PC-3 (cell line): ENCODE measurements at places on chromosomes 11 and 22. TPM values are rescaled to one million over a fixed set of nuclear protein-coding genes. Genes with fewer than 3 reads are reported as not detected.

Gene C11orf16
- total RNA-seq, result not detected in 2 replicates

Gene E2F8
- total RNA-seq, result 11.9 and 12.3 TPM in 2 replicates

Gene IGSF22
- total RNA-seq, result 0.12 TPM in 1 of 2 replicates, not detected in the other

Gene SPDYC
- not detected in 2 replicates for total RNA-seq

Gene RAB36
- total RNA-seq, result 1.1 and 5.1 TPM in 2 replicates

Gene SPON1
- not detected in 2 replicates for total RNA-seq

Gene EHF
- total RNA-seq, result 29.0 and 37.0 TPM in 2 replicates

Gene DNAJC24
- 5.6 and 9.3 TPM in 2 replicates for total RNA-seq

Gene GLB1L3
- total RNA-seq, result not detected in 2 replicates

Gene MRGPRE
- not detected in 2 replicates for total RNA-seq

Gene CCDC81
- 0.11 TPM in 1 of 2 replicates, not detected in the other for total RNA-seq

Gene FAM180B
- not detected in 2 replicates for total RNA-seq

DNA sequence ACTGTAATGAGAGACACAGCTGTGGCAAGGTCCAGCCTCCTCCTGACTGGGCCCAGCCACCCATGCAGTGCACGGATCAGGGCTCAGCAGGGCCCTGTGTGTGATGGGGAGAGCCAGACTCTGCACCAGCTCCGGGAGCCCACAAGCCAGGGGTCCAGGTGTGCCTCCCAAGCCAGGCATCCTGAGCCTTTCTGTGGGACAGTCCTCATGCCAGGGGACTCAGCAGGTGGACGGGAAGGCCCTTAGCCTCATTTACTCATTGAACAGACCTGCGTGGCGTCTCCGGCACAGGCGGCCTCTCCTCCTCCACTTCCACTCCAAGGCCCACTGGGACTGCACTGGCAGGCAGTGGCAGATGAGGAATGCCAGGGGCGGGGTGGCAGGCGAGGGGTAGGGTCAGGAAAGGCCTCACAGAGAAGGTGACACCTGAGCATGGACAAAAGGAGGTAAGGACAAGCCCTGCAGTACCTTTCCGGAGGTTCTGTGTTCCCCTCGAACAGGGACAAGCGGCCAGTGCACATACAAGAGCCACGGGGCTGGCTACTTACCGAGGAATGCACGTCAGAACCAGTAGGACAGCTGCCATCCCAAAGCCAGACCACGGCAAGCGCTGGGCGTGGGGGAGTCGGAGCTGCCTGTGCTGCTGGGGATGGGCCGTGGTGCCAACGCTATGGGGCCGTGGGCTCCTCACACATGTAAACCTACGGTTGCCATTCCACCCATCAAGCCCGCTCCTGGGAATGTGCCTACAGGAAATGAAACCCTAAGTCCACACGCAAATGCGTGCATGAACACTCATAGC is 52.7 kb downstream of the IGF2 start:
- DNase-seq, result no peak
- no peak overlapping the region for H3K27ac ChIP-seq
- H3K4me3 ChIP-seq, result no peak overlapping the region
- H3K4me1 ChIP-seq, result no peaks in the 10 kb centered on the region
- H3K36me3 ChIP-seq, result no peaks in the 10 kb centered on the region

DNA sequence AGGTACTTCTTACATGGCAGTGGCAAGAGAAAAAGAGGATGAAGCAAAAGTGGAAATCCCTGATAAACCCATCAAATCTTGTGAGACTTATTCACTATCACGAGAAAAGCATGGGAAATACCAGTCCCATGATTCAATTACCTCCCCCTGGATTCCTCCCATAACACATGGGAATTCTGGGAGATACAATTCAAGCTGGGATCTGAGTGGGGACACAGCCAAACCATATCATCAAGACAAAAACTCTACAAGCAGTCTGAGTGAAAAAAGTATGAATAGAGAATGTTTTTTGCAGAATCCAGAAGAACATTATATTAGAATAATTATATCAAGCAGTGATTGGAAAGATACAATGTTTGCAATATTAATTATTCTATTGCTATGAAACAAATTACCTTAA is 893.7 kb downstream of the FAM181B start:
- H3K27ac ChIP-seq, result no peak overlapping the region
- no peak for DNase-seq

DNA sequence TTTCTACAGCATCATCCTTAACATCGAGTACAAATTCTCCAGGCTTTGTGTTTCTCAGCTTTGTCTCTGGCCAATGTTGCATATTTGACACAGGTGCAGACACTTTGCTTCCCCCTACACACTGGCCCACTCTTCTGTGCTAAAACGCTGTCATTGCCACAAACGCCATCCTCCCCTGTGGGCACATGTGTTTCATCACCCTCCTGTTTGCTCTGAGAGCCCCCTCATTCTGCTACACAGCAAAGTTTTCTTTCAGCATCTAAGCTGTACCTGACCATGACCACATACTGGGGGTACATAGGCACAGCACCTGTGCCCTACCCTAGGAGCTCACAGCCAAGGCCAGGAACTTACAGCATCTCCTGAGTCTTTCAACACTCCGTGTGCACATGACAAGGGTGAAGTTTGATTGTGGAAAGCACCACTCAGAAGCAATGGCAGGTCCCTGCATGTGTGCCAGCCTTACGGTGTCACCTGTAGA is 7.9 kb upstream of the IGLL5 start:
- H3K4me1 ChIP-seq, result no peaks in the 10 kb centered on the region
- H3K36me3 ChIP-seq, result no peaks in the 10 kb centered on the region
- H3K4me3 ChIP-seq, result no peak overlapping the region
- DNase-seq, result no peak
- no peak overlapping the region for H3K27ac ChIP-seq
- H3K27me3 ChIP-seq, result no peaks in the 10 kb centered on the region; the same call in 1 of the 2 replicates

GRCh38 chr11:60944490-60945294 is 7.3 kb downstream of the SLC15A3 start:
- no peak for DNase-seq
- H3K27me3 ChIP-seq, result no peaks in the 10 kb centered on the region
- H3K27ac ChIP-seq, result no peak overlapping the region
- peaks cover 6% of the 10 kb centered on the region; the same call in 1 of the 2 replicates for H3K4me1 ChIP-seq
- no peak overlapping the region for H3K4me3 ChIP-seq

DNA sequence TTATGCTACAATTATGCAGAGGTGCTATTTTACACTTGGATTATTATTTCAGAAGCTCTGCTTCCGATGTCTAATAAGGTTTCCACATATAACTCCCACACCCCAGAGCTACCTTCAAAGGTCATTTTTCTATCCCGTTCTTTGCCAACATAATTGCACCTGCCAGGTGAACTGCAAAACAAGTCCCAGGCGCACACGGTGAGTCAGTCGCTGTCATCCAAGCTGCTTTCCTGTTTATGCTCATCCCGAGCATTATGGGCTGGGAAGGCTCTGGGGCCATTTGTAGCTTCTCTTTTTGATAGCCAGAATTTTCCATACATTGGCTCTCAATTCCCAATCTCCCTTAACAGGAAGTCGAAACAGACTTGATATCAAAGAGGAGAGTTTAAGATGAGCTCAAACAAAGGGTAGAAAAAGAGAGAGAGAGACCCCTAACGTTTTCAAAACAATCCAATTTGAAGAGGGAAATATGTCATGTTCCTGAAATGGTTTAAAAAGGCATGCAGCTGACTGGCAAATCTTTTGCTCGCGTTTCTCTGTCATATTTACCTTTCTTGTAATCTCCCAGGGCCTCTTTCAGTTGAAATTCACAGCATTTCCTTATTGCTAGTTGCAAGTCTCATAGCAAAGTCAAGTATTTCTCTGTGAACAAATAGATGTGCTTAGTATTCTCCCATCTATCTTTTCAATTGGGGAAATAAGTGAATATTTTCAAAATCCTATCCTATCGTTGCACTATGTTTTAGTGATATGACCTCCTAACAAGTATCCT is 815.9 kb downstream of the KCNA4 start:
- H3K36me3 ChIP-seq, result no peaks in the 10 kb centered on the region
- 0 out of 2 replicates have a peak, but pooled peaks cover 7% of the 10 kb centered on the region for H3K4me1 ChIP-seq
- peak; percentile 55 for DNase-seq
- H3K27ac ChIP-seq, result no peak overlapping the region
- no peak overlapping the region for H3K4me3 ChIP-seq

- no peak overlapping the region for H3K27ac ChIP-seq
- no peaks in the 10 kb centered on the region for H3K4me1 ChIP-seq
- H3K4me3 ChIP-seq, result no peak overlapping the region
- no peaks in the 10 kb centered on the region for H3K36me3 ChIP-seq
- no peak for DNase-seq
- no peaks in the 10 kb centered on the region for H3K27me3 ChIP-seq
Measured at GRCh38 chr22:38860283-38861169, 11.5 kb downstream of the CBX6 start.

GRCh38 chr11:105799728-105800462 is 190.0 kb downstream of the GRIA4 start:
- H3K27me3 ChIP-seq, result no peaks in the 10 kb centered on the region
- H3K27ac ChIP-seq, result no peak overlapping the region
- peaks cover 7% of the 10 kb centered on the region; the same call in 1 of the 2 replicates for H3K4me1 ChIP-seq
- peak; percentile 22 for DNase-seq
- no peak overlapping the region for H3K4me3 ChIP-seq

DNA sequence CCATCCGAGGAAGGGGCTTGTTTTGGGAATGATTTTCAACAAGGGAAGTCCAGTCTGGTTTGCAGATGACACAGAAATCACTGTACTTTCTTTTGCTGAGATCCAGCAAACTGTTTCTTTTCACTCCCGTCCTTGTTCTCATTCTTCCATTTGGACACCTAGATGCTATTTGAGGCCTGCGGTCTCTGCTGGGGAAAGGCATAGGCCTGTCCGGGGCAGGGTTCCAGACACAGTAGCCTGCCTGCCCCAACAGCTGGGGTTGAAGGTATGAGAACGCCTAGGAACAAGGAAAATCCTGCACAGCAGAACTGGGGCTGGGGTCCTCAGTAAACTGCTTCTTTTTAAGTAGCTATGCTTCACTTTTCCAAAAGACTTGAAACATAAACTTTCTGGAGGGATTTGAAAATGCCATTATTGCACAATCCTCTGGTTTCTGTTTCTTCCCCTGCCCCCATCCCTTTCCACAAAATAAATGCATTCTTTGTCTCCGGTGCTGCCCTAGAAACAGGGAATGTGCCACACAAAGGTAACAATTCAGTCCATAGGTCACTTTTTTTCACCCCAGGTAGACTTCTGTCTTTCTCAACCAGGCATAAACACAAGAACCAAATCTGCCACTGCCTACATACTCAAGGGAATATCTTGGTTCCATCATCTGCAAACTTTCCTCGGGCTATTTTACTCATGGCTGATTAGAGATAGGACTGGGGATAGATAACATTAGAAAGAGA is 174.8 kb upstream of the MTMR2 start:
- peaks cover 65% of the 10 kb centered on the region for H3K4me1 ChIP-seq
- peak overlapping the region; percentile 86 for H3K27ac ChIP-seq
- H3K27me3 ChIP-seq, result no peaks in the 10 kb centered on the region
- DNase-seq, result peak; percentile 80
- H3K4me3 ChIP-seq, result peak overlapping the region; percentile 11; the same call in 1 of the 2 replicates

DNA sequence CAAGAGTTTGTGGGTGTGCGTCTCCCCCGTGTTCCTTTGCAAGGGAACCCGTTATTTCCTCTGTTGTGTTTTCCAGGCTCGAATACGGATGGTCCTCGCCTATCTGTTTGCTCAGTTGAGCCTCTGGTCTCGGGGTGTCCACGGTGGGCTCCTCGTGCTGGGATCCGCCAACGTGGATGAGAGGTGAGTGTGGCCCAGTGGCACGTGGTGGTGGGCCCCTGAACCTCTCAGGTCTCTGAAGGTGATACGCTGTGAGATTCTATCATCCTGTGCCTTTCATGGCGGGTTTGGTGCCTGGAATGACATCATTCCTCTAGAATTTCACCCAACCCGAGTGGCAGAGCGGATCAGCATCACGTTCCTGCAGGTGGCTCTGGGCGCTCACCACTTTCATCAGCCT is 32.5 kb downstream of the NADSYN1 start:
- no peaks in the 10 kb centered on the region for H3K27me3 ChIP-seq
- peaks cover 39% of the 10 kb centered on the region for H3K36me3 ChIP-seq
- H3K4me1 ChIP-seq, result peaks cover 23% of the 10 kb centered on the region

DNA sequence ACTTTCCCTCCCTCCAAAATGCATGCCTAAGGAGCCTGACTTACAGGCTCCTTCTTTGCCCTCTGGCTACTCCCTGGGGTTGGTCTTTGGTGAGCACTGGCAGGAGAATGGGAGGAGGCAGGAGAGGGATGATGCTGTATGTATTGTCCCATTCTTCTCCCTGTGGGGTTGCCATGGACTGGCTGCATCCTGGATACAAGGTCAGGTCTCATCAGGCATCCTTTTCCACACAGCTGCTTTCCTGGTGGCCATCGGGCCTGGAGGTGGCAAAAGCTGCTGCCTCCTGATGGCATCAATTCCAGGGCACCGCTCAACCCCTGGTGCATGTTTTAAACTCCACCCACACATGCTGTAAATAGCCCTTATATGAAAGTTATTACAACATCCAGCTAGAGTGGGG is 257.2 kb downstream of the ETS1 start:
- H3K4me1 ChIP-seq, result peaks cover 21% of the 10 kb centered on the region
- no peak for DNase-seq
- H3K4me3 ChIP-seq, result no peak overlapping the region
- H3K27ac ChIP-seq, result no peak overlapping the region

GRCh38 chr11:1660111-1660867 is 30.7 kb downstream of the KRTAP5-5 start:
- no peak overlapping the region for H3K27ac ChIP-seq
- H3K27me3 ChIP-seq, result peaks cover 17% of the 10 kb centered on the region
- no peaks in the 10 kb centered on the region for H3K4me1 ChIP-seq
- no peak for DNase-seq
